ENCODE measurements at places on chromosomes 5 and 9.

GRCh38 chr9:106334081-106334480 is 528.9 kb upstream of the ZNF462 start:
- no peak for DNase-seq

DNA sequence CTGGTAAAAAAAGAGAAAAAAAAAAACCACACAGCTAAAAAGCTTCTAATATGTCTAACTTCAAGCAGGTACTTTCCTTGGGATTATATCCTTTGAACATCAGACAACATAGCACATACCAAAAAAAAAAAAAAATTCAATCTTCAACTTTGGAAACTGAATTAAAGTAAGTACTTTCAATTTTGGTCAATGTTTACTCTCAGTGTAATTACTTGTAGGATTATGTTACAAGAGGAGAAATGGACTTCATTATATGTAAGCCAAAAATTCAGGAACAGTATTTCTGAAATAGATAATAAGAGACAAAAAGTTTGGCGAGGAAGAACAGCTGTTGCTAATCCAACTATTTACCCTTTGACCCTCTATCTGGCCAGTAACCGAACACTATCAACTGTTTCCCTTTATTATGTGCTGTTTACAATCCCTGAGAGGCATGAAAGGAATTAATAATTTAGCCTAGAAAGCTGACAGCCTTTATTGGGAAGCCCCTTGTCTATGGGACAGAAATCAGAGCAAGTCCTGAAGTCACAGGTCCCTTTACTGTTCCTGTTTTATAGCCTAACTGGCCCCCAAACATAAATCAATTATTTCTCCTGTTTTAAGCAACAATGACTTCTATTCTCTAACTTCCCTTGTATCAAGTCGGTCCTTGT is 46.6 kb downstream of the NR6A1 start:
- DNase-seq = no peak

- DNase-seq = no peak
Observed at GRCh38 chr9:82781921-82782392, 281.0 kb downstream of the RASEF start.

DNA sequence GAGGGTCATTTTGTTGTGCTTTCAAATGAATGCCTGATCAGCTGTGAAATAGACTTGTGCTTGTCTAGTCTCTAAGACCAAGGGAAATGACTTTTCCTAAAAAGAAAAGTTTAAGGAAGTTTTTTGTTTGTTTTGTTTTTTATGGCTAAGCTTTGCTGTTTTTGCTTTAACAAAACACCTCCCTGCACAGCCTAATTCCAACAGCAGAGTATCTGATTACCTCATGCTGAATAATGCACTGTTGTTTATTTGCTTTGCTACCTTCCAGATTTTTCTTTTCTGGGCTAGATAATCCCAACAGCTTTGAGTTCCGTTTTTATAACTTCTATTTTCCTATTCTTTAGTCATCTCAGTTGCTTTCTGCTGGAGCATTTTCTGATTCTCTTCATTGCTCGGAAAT is 95.8 kb downstream of the AOPEP start:
- DNase-seq = no peak

DNA sequence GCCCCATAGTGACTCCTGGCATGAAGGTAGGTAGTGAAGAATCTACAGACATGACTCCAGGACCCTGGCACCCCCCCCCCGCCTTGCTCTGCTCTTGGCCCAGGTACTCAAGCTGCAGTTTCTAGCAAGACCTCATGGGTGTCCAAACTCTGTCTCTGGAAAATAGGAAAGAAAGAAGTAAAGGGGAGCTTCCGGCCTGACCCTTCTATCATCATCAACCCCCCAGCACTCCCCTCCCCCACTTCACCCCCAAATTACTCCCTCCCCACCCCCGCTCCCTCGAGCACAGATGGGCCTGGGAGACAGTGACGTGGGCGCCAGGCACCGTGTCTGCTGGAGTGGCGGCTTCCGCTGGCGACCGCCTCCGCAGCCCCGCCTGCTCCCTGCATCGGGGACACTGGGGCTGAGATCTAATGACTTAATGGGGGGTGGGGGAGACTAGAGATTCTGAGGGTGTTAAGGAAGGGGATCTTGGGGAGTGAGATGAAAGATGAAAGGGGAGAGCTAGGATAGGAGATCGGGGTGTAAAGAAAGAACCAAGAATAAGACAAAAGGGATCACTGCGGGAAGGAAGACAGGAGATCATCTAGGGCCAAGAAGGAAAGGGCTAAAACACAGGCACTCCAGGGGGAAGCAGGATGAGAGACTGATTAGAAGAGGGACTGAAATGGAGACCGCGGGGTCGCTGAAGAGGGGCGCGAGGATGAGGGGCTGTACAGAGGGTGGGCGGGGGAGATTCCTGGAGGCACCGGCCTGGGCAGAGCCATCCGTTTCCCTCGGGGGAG is 1.1 kb upstream of the DNAJB5 start:
- DNase-seq = peak; percentile 71

- peak; percentile 51 for DNase-seq
Observed at GRCh38 chr5:43110606-43111170, 10.0 kb upstream of the ZNF131 start.

GRCh38 chr9:68996462-68996861 is 17.5 kb downstream of the PRKACG start:
- no peak for DNase-seq
